Dermis blood vessel endothelial cell (primary cell): ENCODE measurements at places on chromosomes 11 and 22.

DNA sequence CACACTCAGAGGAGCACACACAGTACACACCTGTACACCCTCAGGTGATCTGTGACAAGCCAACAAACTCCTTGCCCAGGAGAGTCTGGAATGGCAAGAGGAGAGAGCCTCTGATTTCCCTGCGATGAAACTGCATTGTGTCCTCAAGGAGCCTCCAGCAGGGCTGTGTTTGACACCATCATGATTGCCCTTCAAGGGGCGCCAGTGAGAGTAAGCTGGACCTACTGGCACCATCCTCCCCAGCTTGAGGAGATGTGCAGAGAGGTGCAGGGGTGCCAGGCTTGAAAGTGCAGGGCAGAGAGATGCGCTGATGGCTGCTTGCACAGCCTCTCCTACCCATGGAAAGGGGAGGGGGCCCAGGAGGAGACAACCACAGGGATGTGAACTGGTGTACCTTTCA lies 188.8 kb upstream of the CADM1 start:
- DNase-seq: no peak

DNA sequence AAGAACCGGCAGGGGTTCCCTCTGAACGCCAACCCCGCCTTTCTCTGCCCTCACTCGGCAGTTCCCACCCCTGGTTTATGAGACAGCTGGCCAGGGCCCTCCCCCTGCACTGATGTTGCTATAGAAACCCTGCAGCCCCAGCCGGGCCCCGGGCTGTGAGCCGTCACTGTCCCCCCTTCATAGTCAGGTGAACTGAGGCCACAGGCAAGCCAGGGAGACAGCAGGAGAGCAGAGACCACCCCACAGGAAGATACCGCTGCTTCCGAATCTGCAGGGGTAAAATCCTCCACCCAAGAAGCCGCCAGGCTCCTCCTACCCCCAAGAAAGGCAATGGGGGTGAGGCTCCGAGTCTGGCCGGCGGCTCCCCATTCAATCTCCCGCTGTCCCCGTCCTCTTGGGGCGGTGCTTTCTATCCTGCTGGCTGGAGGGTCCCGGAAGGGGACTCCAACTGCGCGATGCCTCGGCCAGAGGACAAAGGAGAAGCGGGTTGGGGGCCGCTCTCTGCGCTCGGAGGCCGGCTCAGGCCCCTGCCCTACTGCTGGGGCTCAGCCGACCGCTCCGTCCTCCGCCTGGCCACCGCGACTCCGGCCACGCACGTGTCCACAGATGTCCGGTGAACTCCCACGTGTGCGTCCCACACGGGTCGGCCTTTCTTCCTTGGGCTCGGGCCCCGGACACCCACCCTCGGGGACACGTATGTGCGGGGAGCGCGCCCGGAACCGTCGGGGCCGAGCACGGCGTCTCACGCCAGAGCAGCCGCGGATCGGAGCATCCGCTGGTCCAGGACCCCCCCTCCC lies 587 bp downstream of the SLC25A22 start:
- peak; percentile 77 for DNase-seq

GRCh38 chr11:3156661-3157311 lies 8.3 kb downstream of the OSBPL5 start:
- DNase-seq: no peak

DNA sequence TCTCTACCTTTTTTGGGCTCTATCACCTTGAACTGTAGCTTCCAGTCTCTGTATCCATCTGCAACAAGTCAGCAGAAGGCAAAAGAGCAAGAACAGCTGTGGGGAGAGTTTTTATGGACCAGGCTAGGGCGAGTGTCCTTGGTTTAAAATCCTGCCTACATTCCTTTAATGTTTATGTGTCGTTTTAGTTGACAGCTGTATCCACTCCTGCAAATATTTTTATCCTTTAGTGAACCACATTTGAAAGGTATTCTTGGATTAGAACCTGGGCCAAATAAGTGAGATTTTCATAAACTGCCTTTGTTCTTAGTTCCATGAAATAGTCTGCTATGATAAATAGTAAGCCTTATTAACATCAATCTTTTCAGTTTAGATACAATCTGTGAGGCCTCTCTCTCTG lies 712.2 kb downstream of the ETS1 start:
- DNase-seq: no peak

DNA sequence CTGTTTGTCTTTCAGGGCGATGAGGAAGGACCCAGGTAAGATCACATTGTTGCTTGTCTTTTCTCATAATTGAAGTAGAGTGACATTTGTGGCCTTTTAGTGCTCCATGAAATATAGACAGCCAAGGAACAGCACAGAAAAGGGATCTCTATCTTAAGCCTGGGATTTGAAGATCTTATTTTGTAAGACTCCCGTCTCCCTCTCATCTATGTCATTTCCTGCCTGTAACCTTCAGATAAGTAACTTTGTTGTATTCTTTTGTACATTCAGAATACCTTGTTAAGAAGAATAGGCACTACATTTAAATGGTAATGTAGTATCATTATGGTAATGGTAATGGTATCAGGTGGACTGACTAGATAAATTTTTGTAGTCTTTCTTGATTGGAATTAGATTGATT lies 72.8 kb downstream of the TRIM44 start:
- peak; percentile 54 for DNase-seq

GRCh38 chr11:2265396-2265795 lies 5.0 kb downstream of the ASCL2 start:
- no peak for DNase-seq

DNA sequence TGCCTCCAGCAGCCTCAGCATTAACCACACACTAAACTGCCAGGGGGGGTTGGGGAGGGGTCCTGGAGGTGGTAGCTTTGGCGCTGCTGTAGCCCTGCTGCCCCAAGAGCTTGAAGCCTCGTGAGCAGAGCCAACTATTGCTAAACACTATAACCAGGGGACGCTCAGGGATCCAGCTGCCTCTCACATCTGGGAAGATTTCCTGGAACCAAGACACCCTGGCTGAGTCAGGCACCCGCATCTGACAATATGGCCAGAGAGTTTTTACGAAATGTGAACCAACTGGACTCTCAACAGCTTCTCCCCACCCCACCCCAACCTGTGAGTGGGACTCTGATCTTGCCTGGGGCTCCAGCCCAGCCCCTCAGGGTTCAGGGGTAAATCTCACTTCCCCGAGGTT lies 14.3 kb downstream of the C1QTNF6 start:
- no peak for DNase-seq

- peak; percentile 88 for DNase-seq
Observed at GRCh38 chr11:126115816-126116331, 53.2 kb upstream of the CDON start.

- DNase-seq: no peak
Observed at GRCh38 chr11:66653123-66653522, 14.6 kb downstream of the RBM4 start.

DNA sequence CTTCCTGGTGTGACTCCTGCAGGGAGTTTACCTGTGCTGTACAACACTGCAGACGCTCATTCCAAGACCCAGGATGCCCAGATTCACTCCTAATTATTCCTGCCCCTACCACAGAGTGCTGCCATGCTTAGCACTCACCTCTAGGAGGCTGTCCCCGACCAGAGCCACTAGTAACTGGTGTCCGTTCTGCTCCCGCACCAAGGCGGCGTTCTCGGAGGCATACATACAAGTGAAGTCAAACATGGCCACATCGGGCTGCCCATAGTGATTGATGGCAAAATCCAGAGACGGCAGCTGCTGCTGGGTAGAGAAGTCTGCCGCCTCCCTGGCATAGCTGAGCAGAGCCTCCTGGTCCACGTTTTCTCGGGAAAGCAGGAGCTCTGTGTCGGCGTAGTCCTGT lies 122.3 kb upstream of the BID start:
- peak; percentile 25 for DNase-seq

GRCh38 chr22:20403779-20404140 lies 9.8 kb downstream of the ZNF74 start:
- no peak for DNase-seq

GRCh38 chr22:46165977-46166376 lies 15.7 kb downstream of the PPARA start:
- no peak for DNase-seq

DNA sequence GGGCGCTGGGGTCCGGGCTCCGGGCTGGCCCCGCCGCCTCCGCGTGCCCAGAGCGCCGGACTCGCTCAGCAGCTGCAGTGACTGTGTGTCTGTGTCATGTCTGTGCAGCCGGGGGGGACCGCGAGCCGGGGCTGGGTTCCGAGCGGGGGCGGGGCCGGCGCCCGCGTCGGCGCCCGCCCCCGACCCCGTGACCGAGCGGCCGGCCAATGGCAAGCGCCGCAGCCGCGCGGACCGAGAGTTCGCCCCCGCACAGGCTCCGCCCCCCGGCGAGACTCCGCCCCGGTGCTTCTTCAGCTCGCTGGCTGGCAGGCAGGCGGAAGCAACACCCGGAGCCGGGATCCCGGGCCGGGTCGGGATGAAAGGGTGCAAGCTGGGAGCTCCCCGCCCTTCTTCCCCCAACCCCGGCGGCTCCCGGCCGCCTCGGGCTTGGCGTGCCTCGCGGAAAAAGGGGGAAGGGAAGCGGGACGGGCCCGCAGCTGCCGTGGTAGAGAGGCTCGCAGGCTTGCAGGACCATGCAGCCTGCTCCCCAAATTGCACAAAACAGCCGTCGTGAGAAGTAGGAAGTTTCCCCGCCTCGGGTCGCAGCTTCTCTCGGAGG lies 750 bp upstream of the LARGE1 start:
- peak; percentile 93 for DNase-seq

- no peak for DNase-seq
Observed at GRCh38 chr11:94734563-94735275, 33.4 kb upstream of the AMOTL1 start.

GRCh38 chr11:121270001-121270678 lies 22.4 kb upstream of the SC5D start:
- DNase-seq: no peak

GRCh38 chr22:50734343-50734771 lies 3.6 kb upstream of the ACR start:
- DNase-seq: no peak

DNA sequence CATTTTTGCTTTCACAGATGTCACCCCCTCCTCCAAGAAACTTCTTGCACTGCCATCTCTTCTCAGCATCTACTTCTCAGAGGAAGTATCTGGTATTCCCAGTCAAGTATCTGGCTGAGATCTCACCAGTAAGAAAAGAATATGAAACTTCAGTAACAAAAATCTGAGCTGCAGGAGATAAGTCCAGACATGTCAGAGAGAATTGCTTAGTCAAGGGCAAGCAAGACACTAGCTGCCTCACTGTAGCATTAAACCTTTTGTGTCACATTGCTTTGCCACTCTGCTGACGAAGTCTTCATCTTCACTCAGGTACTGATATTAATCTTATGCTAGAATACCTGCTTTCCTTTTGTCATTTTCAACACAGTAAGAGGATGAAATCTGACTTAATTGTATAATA lies 70.6 kb upstream of the ZC3H12C start:
- no peak for DNase-seq

- peak; percentile 70 for DNase-seq
Observed at GRCh38 chr11:33362051-33362910, 105.1 kb downstream of the HIPK3 start.

DNA sequence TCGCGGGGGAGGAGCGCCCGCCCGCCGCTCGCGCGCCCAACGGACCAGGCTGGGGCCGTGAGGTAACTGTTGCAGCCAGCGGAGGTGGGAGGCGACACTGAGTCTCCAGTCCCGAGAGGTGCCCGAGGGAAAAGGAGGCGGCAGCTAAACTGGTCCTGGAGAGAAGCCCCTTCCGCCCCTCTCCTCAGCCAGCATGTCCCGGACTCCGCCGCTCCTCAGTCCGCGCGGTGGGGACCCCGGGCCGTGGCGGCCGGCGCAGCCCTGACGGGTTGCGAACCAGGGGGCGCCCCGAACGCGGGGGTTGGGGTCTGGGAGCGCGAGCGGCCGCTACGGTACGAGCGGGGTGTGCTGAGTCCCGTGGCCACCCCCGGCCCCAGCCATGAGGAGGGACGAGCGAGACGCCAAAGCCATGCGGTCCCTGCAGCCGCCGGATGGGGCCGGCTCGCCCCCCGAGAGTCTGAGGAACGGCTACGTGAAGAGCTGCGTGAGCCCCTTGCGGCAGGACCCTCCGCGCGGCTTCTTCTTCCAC lies at the start of gene PDE3B:
TSS of gene PDE3B (plus strand) at position 108 of the 529 bp plus-strand sequence. CDS start at position 380, 272 bp downstream.
- peak; percentile 43 for DNase-seq

GRCh38 chr22:19824212-19824925 lies 30.3 kb downstream of the GNB1L start:
- DNase-seq: no peak

DNA sequence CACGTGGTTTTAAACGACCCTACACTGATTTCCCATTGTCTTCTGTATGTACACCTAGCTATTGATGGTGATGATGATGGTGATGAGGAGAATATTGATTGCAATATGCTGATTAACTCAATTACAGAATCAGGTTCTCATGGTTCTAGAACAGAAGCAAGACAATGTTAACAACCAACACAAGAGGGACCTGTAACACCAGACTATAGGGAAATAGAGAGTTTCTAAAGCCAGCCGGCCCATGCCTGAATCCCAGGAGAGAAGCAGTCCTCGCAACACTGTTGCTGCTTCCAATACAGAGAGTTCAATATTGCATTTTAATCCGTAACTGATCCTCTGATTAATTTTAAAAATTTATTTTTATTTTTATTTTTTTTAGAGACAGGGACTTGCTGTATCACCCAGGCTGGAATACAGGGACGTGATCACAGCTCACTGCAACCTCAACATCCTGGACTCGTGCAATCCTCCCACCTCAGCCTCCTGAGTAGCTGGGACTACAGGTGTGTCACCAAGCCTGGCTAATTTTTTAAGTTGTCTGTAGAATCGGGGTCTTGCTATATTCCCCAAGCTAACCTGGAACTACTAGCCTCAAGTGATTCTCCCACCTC lies 22.2 kb upstream of the UBASH3B start:
- DNase-seq: peak; percentile 74

DNA sequence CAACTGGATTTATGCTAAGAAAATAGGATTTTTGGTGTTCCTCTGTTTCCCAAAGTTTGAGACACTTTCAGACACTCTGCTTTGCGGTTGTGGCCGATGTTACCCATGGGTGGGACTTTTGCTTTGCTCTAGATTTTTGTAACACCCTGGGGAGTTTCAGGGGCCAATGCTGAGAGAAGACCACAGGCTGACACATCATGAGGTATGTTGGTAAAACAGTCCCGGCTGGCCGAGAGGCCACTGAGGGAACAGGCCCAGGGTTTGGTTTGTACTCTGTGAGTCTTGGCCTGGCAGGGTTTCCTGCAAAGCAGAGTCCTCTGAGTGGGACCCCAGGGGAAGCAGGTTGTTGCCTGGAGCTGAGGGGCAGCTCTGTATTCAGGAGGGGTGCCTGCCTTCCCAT lies 78.5 kb upstream of the PITPNB start:
- DNase-seq: no peak

GRCh38 chr11:1236316-1237127 lies 13.7 kb downstream of the MUC5B start:
- DNase-seq: no peak

DNA sequence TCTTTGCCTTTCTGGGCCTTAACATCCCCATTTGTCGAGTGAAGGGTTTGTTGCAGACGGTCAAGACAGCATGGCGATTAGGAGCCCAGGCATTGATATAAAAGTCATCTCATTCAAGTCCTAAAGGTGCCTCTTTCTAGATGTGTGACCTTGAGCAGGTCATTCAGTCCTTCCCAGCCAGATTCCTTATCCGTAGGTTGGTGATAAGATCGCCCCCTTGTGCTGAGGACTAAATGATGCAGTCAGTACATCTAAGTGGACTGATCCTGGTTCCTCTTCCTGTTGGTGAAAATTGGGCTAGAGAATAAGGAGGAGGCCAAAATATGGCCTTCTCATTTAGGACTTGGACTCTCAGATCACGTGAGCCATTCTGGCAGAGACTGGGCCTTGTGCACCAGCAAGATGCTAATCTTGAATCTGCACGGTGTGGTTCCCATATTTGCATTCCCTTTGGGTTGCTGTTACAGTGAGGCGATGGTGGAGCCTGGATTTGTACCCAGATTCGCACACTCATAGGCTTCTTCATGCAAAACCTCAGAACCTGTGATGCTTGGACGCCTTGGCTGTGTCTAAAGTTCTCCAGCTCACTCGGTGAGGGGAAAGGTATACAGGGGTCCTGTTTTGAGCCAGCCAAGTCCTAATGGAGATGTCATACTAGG lies 156.8 kb downstream of the MYO18B start:
- DNase-seq: peak; percentile 8
